ENCODE measurements at places on chromosomes 3 and 15. TPM values are rescaled to one million over a fixed set of nuclear protein-coding genes. Genes with fewer than 3 reads are reported as not detected.

DNA sequence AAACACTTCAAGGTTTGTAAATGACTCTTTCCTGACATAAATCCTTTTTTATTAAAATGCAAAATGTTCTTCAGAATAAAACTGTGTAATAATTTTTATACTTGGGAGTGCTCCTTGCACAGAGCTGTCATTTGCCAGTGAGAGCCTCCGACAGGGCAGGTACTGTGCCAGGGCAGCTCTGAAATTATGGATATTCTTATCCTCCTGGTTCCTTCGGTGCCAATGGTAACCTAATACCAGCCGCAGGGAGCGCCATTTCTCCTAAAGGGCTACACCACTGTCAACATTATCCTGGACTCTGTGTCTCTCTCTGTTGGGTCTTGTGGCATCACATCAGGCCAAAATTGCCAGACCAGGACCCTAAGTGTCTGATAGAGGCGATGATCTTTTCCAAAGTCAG lies 33.0 kb downstream of the CHDH start:
- no peak for DNase-seq

GRCh38 chr15:58724466-58724865 lies 25.0 kb downstream of the ADAM10 start:
- no peak for DNase-seq

DNA sequence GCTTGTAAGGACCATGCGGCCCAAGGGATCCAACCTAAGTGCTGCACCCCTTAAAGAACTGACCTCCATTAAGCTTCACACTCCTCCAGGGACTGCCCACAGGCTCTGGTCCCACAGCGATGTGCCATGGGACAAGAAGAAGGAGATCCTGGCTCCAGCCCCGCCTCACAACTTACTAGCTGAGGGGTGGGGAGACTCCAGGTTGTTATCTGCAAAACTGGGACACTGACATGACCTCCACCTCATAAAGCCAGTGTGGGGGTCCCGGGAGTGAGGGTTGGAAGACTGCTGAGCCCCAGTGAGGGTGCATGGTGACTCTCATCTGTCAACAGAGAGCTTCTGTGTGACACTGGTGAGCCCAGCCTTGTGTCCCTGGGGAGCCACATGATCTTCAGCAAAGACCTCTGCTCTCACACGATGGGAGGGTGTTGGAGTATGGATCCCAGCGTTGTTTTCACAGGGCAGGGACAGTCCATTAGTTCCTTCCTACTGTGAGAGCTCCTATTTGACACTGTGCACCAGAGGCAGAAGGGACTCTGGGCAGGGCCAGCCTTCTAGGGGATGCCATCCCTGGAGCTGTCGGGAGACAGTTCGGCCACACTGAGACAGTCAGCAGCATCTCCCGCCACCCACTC lies 26.7 kb downstream of the EAF1 start:
- no peak for DNase-seq

DNA sequence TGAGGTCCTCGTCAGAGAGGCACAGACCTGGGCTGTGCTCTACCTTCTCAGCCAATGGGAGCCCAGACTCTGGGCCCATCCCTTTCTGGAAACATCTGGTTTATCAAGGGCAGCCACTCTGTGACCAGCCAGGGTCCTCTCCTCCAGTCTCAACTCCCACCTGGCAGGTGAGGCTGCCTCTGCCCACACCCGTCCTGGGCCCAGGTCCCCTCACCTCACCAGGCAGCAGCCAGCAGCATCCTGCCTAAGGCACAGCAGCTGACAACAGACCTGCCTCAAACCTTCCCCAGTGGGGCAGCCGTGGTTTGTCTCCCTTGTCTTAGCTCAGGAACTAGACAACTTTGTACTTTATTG lies 8.7 kb upstream of the VIPR1 start:
- no peak for DNase-seq

The SLITRK3 gene
- not detected for total RNA-seq

The CELSR3 gene
- 0.14 TPM for total RNA-seq

The CCDC13 gene
- total RNA-seq = 1.1 TPM

All from psoas muscle (tissue), 8 donors.